ENCODE measurements at places on chromosomes 1 and 21.

GRCh38 chr1:156662005-156662799 lies 15.0 kb downstream of the NES start:
- no peak for DNase-seq

GRCh38 chr1:115218699-115219098 lies 119.3 kb downstream of the NGF start:
- DNase-seq = no peak

DNA sequence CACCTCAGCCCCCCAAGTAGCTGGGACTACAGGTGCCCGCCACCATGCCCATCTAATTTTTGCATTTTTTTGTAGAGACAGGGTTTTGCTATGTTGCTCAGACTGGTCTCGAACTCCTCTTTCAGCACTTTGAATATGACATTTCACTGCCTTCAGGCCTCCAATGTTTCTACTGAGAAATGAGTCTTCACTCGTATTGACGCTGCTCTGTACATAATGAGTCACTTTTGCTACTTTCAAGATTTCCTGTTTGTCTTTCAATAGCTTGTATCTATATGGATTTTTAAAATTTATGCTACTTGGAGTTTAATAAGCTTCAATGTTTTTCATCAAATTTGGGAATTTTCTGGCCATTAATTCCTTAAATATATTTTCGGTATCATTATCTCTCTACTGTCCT lies 64.7 kb downstream of the GORAB start:
- DNase-seq = no peak

DNA sequence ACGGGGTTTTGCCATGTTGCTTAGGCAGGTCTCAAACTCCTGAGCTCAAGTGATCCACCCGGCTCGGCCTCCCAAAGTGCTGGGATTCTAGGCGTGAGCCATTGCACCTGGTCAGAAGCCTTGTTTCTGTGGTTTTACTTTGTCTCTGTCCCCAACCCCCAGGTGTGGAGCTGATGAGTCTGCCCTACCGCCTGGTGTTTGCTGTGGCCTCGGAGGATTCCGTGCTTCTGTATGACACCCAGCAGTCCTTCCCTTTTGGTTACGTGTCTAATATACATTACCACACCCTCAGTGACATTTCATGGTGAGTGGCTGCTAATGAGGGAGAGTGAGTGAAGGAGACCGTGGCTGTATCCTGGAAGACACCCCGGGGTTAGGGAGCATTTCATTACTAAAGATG lies 26.1 kb downstream of the CHAF1B start:
- no peak for DNase-seq

GRCh38 chr21:44730951-44731579 lies 19.7 kb upstream of the TSPEAR start:
- no peak for DNase-seq

- no peak for DNase-seq
These were observed 38.2 kb downstream of the SELENOF start for GRCh38 chr1:86875722-86876121.
